Left lobe of liver (tissue), 2 donors: ENCODE measurements at places on chromosomes 2 and 18. TPM values are rescaled to one million over a fixed set of nuclear protein-coding genes. Genes with fewer than 3 reads are reported as not detected.

- no peak for DNase-seq
Measured at GRCh38 chr18:76126327-76126726, 368.7 kb downstream of the ZNF516 start.

GRCh38 chr2:61434314-61434713 is 36.6 kb downstream of the USP34 start:
- DNase-seq: peak; percentile 63

DNA sequence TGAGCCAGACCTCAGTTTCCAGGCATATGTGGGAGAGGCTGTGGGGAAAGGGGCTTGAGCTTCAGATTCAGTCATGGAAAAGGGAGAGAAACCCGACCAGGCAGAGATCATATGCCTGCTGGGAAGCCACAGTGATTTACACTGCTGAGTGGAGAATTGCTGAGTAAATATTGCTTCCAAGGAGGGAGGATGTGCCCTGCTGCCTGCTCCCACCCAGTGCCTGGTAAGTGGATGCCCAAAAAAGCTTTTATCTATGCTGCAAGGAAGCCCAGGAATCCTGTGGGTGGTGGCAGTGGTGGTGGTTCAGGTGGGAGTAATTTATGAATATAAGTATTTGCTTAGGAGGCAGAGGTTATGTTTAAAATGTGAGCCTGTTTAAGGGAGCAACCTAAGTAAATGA is 39.5 kb downstream of the INO80C start:
- no peak for DNase-seq

GRCh38 chr2:168211664-168212163 is 35.7 kb downstream of the STK39 start:
- DNase-seq: no peak

DNA sequence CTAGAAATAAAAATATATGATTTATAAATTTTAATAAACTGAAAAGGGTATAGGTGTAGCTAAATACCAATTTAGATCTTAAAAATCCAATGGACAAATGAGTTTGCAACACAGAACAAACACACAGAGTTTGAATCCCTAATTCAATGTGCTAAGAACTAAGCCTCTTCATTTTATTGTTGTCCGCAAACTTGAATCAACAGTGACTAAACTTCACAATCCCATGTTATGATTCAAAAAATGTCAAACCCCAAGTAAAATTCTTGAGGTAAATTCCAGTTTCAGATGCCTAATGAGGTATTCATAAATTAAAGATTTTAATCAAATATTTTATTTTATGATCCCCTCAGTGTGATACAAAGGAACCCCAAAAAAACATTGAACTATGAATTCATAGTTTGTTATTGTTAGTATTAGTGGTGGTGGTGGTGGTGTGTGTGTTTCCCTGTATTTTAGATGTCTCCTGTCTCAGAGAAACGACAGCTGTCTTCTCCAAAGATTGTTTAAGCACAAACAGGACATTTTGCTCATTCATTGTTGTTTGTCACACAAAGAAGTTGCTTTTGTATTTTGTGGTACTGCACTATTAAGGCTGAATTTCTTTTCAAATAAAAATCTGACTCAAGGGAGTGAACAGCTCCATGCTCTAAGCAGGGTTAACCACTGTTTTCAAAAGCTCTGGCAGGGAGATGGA is 259.8 kb downstream of the OSR1 start:
- no peak for DNase-seq

- DNase-seq: no peak
Measured at GRCh38 chr2:105609746-105610402, 134.8 kb upstream of the NCK2 start.

AGXT gene
- 1,805 TPM for total RNA-seq

PROKR1 gene
- total RNA-seq: 0.05 TPM
